Stimulated activated CD8-positive, alpha-beta memory T cell treated with anti-CD3 and anti-CD28 coated beads, Interleukin-7, amount 100 ng/mL, for 1 hour (primary cell): ENCODE measurements at places on chromosomes 11 and 22.
A peak's percentile ranks its signal among the peaks of the same experiment; 100 is the strongest.

- DNase-seq = no peak
Observed at GRCh38 chr11:69277074-69277809, 16.7 kb upstream of the MYEOV start.

- no peak for DNase-seq
Observed at GRCh38 chr11:2400762-2401435, 349 bp downstream of the TSSC4 start.

DNA sequence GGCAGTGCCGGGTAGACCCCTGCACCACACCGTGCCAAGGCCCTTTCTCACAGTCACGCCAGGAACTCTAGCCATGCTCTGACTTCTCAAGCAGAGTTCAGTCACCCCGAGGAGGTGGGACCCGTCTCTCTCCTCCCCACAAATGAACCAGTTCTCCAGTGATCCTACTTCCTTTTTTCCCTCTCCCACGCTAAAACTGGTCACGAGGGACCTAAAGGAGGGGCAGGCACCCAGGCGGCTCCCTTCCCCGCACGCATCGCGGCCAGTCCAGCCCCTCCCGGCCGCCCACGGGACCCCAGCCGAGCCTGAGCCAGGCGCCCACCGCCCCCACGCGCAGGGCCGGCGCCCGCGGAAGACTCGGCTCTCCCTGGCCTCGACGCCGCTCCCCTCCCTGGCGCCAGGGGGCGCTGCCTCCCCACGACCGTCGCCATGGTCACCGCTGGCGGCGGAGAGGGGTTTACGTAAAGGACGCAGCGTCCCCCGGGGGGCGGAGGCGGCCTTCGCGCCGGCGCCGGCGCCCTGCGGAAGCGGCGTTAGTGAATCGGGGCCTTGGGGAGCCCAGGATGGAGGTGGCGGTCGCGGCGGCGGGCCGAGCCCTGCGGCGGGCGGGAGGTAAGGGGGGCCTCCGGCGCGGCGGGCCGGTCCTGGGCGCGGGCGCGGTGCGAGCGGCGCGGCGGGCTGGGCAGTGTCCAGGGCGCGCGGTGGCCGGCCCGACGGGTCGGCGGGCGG, at the start of gene DAGLA:
DAGLA (plus strand) TSS at position 499 of the 729 bp plus-strand sequence. CDS start 39,765 bp downstream, outside the sequence.
- peak; percentile 68 for DNase-seq

- no peak for DNase-seq
Observed at GRCh38 chr11:111176603-111177002, 68.9 kb upstream of the POU2AF2 start.

GRCh38 chr11:65944767-65945166, 513 bp upstream of the TSGA10IP start:
- DNase-seq = no peak

DNA sequence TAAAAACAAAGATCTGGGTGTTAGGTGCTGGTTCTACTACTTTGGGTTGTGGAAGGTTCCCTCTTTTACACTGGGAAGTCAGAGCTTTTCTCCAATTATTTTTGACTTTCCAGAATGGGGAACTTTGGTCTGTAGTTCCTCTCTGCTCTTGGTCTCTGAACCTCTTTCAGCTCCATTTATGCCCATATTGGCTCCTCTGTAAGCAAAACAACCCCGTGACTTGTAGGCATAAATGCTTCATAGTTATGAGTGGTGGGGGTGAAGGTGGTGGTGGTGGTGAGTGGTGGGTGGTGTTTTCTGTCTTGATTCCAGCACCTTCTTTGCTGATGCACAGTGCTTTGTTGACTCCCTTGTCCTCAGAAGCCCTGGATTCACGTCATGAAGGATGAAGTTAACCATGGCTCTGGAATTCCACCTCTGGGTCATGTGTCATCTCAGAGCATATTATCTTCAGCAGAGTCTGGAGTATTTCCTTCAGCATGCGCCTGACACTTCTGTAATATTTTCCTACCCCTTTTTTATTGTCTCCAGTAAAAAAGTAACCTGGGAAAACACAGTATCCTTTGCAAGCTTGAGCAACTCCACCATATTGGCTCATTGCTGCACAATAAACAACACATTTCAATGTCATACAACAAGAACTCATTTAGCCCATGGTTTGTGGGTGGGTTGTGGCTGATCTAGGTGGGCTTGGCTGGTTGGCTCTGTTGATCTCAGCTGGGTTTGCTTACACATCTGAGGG, 24.1 kb upstream of the GRK3 start:
- no peak for DNase-seq

DNA sequence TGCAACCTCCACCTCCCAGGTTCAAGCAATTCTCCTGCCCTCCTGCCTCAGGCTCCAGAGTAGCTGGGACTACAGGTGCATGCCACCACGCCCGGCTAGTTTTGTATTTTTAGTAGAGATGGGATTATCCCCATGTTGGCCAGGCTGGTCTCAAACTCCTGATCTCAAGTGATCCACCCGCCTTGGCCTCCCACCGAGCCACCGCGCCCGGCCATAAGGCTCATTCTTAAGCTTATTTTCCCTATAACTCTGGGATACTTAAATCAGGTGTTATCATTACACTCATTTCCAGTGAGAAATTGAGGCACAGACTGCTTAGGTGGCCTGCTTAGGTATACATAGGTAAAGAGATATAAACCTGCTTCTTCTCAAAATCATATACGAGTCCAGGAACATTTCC, 188.3 kb upstream of the MTNR1B start:
- no peak for DNase-seq

- no peak for DNase-seq
Observed at GRCh38 chr22:26442086-26442756, 13.2 kb downstream of the ASPHD2 start.

DNA sequence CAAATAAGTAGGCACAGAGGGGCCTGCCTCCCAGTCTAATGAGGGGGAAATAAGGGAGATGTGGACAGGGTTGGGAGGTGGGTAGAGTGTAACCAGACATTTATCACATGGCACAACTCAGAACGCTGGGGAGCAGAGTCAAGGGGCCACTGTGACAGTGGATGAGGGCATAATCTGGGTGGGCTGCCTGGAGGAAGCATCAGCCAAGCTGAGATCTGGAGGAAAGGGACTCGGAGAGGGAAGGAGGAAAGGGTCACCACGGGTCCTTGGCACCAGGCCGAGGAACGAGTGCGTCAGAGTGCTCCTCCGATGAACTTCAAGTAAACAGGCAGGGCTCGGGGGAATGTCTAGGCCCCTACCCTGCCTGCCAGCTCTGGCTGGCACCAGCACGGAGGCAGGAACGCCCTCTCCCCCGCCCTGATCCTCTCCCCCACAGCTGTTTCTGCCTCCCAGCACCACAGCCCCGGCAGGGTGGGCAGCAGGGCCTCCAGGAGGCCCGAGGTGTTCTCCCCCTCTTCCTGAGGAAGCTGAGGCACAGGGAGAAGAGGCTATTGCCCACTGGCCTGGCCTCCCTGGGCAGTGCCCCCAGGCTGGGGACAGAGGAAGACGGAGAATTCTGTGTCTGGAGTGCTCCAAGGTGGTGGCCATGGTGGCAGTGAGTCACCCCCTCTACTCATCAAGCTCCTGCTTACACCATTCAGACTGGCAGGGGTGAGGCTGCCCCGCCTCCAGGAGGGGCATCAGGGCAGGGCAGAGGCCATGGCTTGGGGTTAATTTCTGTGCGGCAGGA, 4.2 kb downstream of the ALDH3B1 start:
- DNase-seq = no peak

GRCh38 chr11:115075356-115075755, 397.0 kb downstream of the NXPE2 start:
- DNase-seq = no peak

- no peak for DNase-seq
Observed at GRCh38 chr22:36135306-36135980, 25.1 kb downstream of the APOL3 start.

- no peak for DNase-seq
Observed at GRCh38 chr11:45108070-45109064, 38.1 kb upstream of the PRDM11 start.

- DNase-seq = peak; percentile 5
Observed at GRCh38 chr11:102495161-102496042, 35.1 kb downstream of the MMP7 start.

DNA sequence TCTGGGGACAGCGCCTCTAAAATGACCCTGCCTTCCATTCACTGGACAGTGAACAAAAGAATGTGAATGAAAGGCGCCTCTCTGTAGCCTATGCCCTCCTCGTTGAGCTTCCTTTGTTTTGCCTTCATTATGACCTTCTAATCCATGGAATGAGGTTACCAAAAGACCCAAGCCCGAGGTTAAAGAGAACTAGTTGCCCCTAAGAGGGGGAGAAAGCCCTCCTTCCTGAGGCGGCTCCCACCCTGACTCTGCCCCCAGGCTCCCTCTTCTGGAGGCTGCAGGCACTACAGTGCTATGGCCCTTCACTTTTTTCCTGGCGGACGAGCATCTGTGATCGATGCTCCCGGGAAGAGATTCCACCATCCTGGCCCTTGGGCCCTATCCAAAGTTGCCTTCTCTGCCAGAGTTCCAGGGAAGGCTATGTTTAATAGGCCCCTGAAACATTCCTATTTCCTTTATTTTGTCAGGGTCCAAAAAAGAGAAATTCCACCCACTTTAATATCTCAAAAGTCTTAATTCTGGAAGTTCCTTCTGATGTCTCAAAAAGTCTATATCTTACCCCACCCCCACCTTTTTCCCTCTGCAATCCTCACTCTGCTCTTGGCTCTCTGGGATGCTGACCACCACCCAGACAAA, 147.3 kb downstream of the FEZ1 start:
- peak; percentile 23 for DNase-seq

DNA sequence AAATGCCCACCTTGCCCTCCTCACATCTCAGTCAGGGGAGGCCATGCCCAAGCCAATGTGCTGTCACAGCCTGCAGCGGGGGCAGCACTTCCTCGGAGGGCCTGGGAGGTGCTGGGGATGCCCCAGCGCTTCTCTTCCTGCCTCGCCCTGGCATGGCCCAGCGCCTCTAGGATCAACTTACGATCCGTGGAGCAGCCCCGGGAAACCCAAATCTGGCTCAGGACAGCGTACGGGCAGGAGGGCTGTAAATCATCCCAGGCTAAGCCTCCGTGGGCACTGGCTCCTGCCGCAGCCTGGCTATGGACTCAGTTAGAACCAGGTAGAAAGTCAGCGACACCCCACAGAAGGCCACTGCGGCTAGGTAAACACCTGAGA, 60.9 kb upstream of the EMID1 start:
- DNase-seq = no peak

- no peak for DNase-seq
Observed at GRCh38 chr11:33296695-33297094, 39.5 kb downstream of the HIPK3 start.

- DNase-seq = no peak
Observed at GRCh38 chr11:77501758-77502157, 27.9 kb upstream of the PAK1 start.

DNA sequence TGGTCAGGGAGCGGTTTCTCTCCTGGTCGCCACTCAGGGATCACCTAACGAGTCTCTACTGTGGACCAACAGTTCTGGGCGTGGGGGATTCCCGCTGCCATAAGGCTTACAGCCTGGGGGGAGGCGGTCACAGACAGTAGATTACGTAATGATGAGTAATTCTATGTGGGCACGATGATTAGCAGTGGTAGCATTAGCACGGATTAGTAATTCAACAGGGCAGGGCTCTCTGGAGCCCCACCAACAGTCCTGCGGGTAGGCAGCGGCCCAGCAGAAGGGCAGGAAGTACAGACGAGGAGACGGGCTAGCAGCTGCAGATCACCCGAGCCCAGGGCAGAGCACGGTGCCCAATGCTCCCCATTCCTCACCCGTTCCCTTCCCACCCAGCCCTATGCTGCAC, 3.6 kb downstream of the SHISAL1 start:
- DNase-seq = no peak
